NCI-H2081 treated with DMSO at 0.1 percent for 48 hours (cell line): ENCODE measurements at places on chromosomes 7 and 10.

- DNase-seq: no peak
These were observed 337.2 kb upstream of the LRGUK start for GRCh38 chr7:133789974-133790373.

DNA sequence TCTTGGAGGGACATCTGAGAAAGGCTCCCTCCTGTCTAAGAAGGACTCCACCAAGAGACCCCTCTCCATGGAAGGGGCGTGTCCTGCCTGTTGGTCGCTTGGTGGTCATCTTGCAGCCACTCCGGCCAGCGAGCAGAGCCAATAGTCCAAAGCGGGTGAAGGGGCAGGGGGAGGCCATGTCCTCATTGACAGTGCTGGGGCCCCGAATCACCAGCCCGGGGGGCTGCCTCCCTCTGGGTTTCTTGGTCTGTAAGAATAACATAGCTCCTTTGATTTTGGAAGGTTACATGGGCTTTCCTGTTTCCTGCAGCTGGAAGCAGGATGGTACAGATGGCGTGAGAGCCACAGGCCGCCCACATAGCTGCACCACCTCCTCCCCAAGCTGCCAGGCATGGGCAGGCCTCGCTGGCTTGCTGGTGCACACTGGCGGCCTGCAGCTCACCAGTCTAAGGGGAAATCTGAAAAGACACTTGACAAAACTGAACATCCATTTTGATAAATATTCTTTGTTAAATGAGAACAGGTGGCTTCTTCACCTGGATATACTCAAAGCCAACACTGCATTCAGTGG, 105.8 kb downstream of the ARHGAP22 start:
- no peak for DNase-seq

DNA sequence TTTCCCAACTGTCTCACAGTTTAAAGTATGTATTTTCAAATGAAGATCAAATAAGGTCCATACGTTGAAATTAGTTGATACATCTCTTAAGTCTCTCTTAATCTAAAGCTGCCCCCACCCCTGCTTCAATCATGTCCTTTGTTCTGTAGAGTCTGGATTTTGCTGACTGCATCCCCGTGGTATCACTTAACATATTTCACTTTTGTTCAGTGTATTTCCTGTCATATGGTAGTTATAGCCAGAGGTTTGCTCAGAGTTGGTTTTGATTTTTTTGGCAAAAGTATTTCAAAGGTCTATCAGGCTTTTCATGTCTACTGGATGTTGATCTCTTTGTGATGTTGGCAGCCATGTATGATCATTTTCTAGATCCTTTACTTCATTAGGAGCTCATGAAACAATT, 54.4 kb upstream of the ARID5B start:
- DNase-seq: no peak

GRCh38 chr7:76354981-76355730, 3.6 kb downstream of the YWHAG start:
- DNase-seq: no peak

DNA sequence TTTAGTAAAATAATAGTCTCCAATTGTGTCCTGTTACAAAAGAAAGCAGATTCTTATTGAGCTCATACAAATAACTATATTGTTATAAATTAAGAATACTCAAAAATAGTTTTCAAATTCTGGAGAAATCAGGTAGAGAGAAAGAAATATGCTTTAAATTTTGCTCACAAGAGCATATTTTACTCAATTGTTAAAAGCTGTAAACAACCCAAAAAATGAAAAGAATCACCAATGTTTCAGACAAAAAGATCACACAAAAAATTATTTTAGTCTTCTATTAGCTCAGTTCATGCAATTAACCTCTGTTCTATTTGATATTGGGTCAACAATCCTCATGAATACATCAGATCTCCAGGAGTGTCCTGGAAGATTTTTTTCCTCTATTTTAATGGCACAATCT, 18.6 kb upstream of the TRPV6 start:
- no peak for DNase-seq

GRCh38 chr10:110410329-110411046, 87.2 kb upstream of the DUSP5 start:
- no peak for DNase-seq

DNA sequence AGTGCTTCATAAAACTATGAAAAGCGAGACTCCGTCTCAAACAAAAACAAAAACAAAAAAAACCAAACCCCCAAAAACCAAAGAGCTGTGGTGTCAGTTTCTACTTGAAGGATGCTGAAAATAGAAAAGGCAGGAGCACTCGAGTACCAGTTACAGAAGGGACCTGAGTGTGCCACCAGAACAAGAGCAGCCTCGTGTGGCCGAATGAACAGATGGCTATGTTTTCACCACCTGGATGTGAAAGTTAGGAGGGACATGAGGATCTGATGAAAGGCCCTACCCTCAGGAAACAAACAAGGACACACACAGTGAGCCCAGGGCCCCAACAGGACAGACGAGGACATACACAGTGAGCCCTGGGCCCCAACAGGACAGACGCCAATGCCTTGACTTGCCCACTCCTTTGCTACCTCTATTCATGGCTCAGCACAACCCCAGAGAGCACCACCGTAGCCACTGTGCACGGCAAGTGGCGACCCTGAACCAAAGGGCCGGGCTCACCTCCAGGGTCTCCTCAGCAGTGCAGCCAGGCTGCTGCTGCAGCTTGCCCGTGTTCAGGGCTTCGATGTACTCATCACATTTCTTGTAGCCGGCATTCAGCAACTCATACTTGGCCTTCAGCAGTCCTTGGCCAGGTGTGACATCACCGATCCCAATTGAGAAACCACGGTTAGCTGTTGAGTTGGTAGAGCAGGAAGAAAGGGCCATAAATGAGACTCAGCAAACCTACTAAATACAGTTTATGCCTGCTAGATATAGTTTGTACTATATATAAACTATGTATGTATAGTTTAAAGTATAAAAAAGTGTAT, 24.9 kb downstream of the POLR3A start:
- no peak for DNase-seq

GRCh38 chr7:20249920-20250319, 32.7 kb upstream of the MACC1 start:
- DNase-seq: no peak

GRCh38 chr7:15525652-15526263, 36.1 kb downstream of the AGMO start:
- DNase-seq: no peak

GRCh38 chr7:134891262-134891695, 95.0 kb upstream of the AGBL3 start:
- peak; percentile 65 for DNase-seq

DNA sequence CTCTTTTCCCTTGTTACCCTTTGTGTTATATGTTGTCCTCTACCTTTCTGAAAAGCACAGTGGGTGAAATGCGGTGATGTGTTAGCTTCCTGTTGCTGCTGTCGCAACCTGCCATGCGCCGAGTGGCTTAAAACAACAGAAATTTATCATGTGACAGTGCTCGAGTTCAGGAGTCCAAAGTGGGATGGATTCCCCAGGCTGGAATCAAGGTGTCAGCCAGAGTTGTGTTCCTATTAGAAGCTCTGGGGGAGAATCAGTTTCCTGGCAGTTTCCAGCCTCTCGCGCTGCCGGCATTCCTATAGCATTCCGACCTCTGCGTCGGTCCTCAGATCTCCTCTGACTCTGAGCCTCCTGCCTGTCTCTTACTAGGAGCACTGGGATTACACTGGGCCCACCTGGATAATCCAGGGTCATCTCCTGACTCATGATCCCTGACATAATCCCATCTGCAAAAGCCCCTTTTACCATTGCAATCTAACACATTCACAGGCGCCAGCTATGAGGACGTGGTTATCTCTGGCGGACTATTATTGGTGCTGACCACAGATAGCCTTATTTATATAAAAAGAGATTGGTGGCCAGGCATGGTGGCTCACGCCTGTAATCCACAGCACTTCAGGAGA, 207.5 kb downstream of the CUX1 start:
- no peak for DNase-seq

DNA sequence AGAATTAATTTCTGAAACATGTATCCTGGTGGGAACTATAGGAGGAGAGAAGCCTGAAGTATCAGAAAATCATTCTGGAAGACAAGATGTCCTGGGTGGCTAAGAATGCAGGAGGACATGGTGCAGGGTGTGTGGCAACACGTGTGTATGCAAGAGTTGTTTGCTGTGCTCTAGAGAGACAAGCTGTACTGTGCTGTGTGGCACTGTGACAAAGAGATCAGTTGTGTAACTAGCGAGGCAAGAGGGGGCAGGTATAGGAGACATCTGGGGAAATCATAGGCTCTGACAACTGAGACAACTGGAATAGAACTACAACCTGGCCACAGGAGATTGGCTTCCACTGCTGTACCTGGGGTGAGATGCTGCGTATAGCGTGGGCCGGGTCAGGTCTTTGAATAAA, 9.3 kb downstream of the ITGA8 start:
- DNase-seq: no peak

DNA sequence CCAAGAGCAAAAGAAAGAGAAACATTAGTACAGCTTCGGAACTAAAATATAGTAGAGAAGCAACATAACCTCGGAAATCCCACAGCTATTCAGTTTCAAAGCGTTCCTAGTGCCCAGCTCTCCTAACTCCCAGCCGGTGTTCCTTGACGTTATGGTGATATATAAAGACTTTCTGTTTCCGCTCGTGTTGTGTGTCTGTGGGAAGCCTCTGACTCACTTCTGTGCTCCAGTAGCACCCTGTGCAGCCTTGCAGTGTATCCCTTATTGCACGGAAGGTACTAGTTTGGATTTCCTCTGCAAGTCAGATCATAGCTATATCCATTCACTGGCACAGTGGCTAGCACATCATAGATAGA, 535 bp downstream of the ASAH2B start:
- no peak for DNase-seq

GRCh38 chr7:44975331-44976039, 3.3 kb downstream of the MYO1G start:
- DNase-seq: no peak

DNA sequence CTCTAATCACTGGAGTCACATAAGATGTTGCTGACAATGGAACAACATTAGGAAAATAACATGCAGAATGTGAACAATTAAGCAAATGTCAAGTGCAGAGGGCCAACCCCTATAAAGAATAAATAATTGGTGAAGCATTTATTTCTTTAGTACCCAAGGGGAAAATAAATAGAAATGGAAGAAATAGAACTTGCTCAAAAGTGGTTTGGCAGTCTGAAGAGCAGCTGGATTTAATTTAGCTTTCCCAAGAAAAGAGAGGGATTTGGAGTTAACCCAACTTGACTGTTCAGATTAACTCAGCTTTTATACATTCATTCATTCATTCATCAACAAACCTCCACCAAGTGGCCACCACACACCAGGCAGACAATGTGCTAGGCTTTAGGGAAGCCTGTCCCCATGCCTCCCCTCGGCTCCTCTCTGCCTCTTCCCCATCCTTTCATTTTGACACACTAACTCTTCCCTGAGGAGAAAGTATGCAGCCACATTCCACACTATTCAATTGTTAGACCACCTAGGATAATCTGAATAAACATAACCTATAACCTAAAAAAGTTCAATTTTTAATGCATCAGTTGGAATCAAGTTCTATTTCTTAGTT, 295.5 kb downstream of the AHR start:
- no peak for DNase-seq

GRCh38 chr7:17781491-17782215, 158.6 kb downstream of the SNX13 start:
- no peak for DNase-seq
